ENCODE measurements at places on chromosomes 7 and 10. TPM values are rescaled to one million over a fixed set of nuclear protein-coding genes. Genes with fewer than 3 reads are reported as not detected.

PLAC9 gene
- 121 TPM for total RNA-seq

SPRN gene
- 2.4 TPM for total RNA-seq

GRCh38 chr7:34333925-34334324 is 324.1 kb upstream of the NPSR1 start:
- H3K27ac ChIP-seq: no peak overlapping the region
- peaks cover 9% of the 10 kb centered on the region for H3K27me3 ChIP-seq
- H3K4me1 ChIP-seq: no peaks in the 10 kb centered on the region
- no peaks in the 10 kb centered on the region for H3K36me3 ChIP-seq

GRCh38 chr7:10022957-10023356 is 950.7 kb upstream of the PHF14 start:
- no peak for DNase-seq
- H3K4me1 ChIP-seq: peaks cover 6% of the 10 kb centered on the region
- H3K4me3 ChIP-seq: no peak overlapping the region
- no peaks in the 10 kb centered on the region for H3K27me3 ChIP-seq
- H3K36me3 ChIP-seq: no peaks in the 10 kb centered on the region

DEPP1 gene
- 9.4 TPM for total RNA-seq

DNA sequence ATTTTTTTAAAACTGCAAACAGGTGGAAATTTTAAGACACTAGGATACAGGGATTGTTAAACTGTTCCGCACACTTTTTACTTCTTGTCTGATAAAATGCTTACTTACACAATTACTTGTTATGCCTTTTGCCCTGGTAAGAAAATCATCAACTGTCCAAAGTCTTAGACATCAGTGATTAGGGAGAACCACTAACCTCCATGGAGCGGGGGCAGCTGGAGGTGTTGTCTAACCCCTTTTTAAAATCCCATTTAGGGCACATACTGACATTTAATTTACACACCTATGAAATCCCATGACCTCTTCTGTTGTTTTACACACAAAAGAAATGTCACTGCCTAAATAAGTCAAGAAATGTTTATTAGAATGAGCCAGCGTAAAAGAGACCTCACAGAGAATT is 65.7 kb downstream of the TRIM24 start:
- peaks cover 3% of the 10 kb centered on the region for H3K4me1 ChIP-seq
- H3K36me3 ChIP-seq: peaks cover 30% of the 10 kb centered on the region
- H3K27me3 ChIP-seq: no peaks in the 10 kb centered on the region
- no peak overlapping the region for H3K4me3 ChIP-seq
- no peak for DNase-seq

All from chondrocyte (in vitro differentiated cells).